ENCODE measurements at places on chromosomes 11 and 22.

DNA sequence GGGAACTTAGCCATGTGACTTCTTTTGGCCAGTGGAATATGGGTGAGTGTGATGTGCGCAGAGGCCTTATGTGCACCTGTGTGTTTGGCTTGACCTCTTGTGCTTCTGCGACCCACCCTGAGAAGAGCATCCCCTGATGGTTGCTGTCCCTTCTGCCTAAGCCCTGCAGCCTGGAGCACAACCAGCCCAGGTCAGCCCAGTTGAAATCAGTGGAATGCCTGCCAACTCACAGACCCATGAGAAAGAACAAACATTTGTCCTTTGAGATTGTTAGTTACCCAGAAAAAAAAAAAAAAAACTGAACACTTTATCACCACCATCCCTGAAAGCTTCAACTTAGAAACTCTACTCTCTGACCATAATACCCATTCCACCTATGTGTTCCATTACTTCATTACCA, 38.5 kb downstream of the PAMR1 start:
- no peak for DNase-seq

- no peak for DNase-seq
Observed at GRCh38 chr11:125426818-125427528, 69.1 kb downstream of the FEZ1 start.

- no peak for DNase-seq
Observed at GRCh38 chr11:84922836-84923235, 704.3 kb downstream of the DLG2 start.

GRCh38 chr11:31045335-31045734, 324.2 kb downstream of the DCDC1 start:
- DNase-seq: no peak

GRCh38 chr11:119258180-119258579, 52.0 kb downstream of the CBL start:
- no peak for DNase-seq
